CD8-positive, alpha-beta memory T cell (primary cell): ENCODE measurements at places on chromosomes 3 and 15.

GRCh38 chr15:91867581-91868026 lies 14.1 kb downstream of the SLCO3A1 start:
- DNase-seq, result no peak

DNA sequence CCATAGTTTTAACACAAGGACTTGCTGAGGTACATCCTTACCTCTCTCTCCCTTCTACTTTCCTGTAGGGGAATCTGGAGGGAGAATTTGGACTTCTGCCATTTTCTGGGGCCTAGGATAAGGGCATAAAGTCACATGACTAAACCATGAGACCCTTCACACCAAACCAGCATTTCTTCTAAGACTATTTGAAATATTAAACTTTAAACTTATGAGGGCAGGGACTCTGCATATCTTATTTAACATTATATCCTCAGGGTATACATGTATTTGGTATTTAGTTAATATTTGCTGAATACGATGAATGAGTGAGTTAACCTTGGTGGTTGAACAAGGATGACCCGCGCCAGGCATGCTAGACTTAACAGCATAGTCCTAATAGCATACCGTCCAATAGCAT lies 63.4 kb downstream of the USP13 start:
- no peak for DNase-seq

GRCh38 chr3:138862924-138863775 lies 28.4 kb upstream of the PIK3CB start:
- no peak for DNase-seq

GRCh38 chr15:27250223-27250622 lies 279.2 kb downstream of the GABRG3 start:
- DNase-seq, result no peak

- DNase-seq, result no peak
These were observed 16.2 kb upstream of the MAGEF1 start for GRCh38 chr3:184728010-184728527.

DNA sequence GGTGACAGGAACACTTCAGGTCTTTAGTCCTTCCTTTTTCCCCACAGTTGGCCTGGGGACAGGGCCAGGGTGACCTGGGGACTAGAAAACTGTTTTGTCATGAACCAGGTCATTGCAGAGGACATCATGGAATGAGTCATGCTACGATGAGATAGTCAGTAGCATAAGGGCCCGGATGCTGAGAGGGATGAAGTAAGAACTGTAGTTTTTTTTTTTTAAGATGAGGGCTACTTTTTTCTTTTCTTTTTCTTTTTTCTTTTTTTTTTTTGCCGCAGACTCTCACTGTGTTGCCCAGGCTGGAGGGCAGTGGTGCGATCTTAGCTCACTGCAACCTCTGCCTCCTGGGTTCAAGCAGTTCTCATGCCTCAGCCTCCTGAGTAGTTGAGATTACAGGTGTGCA lies 8.0 kb downstream of the MAP2K5 start:
- DNase-seq, result no peak

GRCh38 chr3:39407773-39408492 lies 1.4 kb downstream of the RPSA start:
- DNase-seq, result no peak

DNA sequence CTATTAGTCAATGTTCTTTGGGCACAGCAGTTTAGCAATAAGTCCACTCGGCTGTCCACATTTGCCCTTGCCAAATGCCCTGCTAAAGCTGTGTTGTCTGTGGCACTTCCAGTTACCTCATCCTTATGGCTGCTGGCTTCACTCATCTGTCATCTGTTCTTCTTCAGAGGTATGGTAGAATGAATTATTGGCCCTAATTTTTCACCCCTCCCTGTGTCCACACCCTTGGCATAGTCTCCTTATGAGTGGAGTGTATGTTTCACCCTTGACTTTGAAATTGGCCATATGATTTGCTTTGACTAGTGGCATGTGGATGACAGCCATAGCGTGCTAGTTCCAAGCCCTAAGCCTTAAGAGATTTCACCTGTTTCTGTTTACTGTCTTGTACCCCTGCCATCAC lies 72.1 kb upstream of the EPHB1 start:
- DNase-seq, result no peak

DNA sequence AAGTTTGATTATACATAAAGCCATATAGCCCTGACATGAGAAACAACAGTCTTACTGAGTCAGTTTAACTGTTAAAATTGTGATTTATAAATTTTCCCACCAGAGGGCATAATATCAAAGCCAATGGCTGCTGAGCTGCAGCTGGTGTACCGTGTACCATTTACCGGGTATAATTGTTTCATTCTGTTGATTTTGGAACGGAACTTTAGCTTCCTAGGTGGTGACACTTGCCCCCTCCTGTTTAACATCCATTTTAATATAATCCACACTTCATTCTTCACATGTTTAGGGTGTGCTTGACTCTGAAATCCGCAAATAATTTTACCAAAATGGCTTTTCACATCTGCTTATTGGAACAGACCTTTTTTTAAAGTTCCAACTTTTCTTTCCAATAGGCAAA lies 72.8 kb downstream of the SLC9A9 start:
- DNase-seq, result no peak

- no peak for DNase-seq
These were observed 326.1 kb downstream of the SATB1 start for GRCh38 chr3:18098960-18099587.

- DNase-seq, result no peak
These were observed 87.0 kb downstream of the KLHL25 start for GRCh38 chr15:85707519-85708338.

GRCh38 chr3:127791221-127791913 lies 30.9 kb downstream of the MGLL start:
- DNase-seq, result no peak

DNA sequence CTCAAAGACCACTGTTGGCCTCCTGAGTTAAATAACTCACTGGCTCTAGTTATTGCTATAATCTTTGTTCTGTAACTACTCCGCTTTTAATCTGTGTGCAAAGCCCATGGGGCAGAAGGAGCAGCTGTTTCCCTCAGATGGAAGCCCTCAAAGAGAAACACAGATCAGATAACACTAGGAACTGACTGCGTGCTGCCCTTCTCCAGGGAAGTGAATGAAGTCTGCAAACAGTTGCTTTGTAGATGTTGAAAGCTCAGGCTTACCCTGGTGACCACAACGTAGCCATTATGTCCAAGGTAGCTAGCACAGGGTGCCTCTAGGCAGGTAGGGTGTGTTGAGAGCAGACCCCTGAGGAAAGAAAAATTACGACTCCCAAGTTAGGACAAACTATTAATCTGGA lies 152.3 kb upstream of the STAC start:
- no peak for DNase-seq
